NCI-H526 treated with DMSO at 0.1 percent for 48 hours (cell line): ENCODE measurements at places on chromosomes 7 and 10.

GRCh38 chr7:120716307-120716706 lies 141.6 kb downstream of the TSPAN12 start:
- no peak for DNase-seq

GRCh38 chr7:84170646-84171045 lies 23.9 kb downstream of the SEMA3A start:
- DNase-seq, result no peak

DNA sequence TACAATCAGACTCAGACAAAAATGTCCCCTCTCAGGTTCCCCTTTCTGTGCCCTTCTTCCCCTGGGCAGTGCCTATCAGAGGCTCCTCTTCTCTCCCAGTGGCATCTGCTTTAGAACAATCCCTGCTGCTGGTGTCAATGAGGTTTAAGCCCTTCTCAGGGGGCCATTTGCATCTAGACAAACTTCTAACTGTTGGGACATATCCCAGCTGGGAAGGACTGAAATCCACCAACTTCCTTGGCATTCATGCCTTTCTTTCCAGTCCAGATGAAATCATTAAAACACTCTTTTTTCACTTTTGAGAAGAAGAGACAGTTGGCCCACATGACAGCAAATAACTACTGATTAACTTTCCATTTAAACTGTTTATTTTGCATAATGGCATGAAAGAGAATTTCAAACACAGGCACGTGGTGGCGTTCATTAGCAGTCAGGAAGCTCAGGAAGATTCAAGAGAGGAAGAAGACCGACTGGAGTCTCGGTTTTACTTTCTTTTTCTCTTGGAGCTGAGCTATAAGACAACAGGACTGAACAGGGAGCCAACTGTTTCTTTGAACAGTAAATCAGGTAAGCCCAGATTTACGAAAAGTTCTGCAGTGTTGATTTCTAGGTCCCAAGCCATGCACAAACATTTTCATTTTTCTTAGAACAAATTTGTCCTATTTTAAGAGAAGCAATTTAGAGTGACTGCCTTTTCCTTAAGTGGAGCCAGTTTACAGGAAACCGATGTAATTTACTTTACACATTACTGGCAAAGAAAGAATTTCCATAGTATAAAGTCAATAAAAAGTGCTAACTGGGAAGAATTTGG lies at the start of gene GIMAP2:
TSS of gene GIMAP2 (plus strand) at position 488 of the 811 bp plus-strand sequence. CDS start 1,354 bp downstream, outside the sequence.
- DNase-seq, result no peak

GRCh38 chr7:3861386-3861785 lies 560.3 kb downstream of the SDK1 start:
- no peak for DNase-seq

DNA sequence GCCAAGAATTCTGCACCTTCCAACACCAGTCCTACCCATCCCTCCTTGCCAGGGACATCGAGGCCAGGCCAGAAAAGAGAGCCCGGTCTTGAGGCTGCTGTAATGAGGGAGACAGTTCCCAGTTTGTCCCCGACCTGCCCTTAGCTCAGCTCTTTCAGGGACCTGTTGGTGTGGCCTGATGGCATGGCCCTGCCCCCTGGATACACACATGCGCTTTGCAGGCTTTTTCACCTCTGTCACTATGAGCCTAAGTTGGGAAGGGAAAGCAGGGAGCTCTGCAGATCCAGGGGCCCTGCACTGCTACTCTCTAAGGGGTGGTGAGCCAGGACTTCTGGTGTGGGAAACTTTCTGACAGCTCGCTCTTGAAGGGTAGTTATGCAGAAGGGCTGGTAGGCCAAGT lies 2.1 kb downstream of the SCD start:
- no peak for DNase-seq

DNA sequence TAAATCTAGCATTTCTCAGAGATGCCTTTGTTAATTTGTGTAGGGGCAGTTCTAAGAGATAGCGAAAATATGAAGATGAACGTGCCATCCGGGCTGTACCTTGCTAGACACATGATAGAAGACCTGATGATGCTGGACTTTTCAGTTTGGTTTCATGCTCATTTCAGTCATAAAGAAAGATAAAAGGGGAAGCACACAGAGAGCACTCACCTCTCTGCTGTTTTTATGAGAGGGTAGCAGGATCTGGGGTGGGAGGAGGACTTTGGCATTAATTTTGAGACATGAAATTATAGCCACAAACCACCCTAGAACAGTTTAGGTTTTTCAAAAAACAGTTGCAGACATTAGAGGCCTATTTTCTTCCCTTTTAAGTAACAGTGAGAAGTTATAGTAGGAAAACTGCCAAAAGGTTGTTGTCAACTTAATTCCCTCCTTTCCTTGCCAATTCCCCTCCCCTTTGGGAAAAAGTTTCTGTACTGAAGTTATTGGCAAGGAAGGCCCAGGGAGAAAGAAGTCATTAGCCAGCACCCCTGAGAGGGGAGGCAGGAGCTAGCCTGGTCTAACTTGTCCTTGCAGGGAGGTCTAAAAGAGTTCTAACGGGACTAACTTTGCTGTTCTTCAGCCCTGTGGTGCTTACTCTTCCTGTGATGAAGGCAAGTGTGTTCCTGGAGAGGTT lies 2.6 kb downstream of the ST7 start:
- no peak for DNase-seq

GRCh38 chr10:79162861-79163665 lies 94.3 kb downstream of the ZMIZ1 start:
- DNase-seq, result no peak

GRCh38 chr7:25382869-25383268 lies 154.6 kb upstream of the NPVF start:
- no peak for DNase-seq

- no peak for DNase-seq
These were observed 19.4 kb downstream of the OGDH start for GRCh38 chr7:44625526-44626471.

DNA sequence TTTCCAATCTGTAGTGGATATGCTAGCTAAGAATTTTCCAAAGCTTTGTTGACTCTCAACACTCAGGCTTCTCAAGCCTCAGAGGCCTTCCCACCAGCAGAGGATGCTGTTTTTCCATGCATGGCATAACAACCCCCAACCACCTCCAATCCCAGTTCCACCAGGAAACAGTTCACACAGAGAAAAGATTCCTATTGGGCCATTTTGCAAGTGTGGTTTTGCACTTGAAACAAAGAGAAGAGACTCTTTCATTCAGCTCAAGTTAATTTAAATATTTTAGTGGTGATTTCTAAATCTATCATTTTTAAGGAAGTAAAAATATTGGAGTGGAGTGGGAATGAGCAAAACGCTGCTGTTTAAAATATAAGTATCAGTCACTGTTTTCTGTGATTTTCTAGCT lies 105.6 kb upstream of the COL1A2 start:
- DNase-seq, result peak; percentile 51

DNA sequence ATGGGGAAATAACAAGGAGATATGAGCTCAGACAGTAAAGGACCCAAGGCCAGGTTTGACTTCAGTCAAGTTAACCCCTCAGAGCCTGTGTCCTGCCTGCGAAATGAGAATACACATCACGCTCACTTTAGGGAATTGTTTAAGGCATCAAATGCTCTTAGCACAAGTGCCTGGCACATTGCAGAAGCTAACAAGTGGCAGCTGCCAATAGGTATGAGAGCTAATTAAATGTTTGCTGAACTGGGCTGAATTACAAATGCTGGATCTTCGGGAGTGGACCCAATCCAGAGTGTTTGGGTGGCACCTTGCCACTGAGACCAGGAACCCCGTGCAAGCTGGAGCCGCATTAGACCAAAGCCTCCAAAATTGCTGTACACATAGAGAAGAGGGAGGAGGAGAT lies 136.8 kb downstream of the C10orf90 start:
- no peak for DNase-seq

- DNase-seq, result no peak
These were observed 3.2 kb downstream of the IL6 start for GRCh38 chr7:22730066-22730710.

DNA sequence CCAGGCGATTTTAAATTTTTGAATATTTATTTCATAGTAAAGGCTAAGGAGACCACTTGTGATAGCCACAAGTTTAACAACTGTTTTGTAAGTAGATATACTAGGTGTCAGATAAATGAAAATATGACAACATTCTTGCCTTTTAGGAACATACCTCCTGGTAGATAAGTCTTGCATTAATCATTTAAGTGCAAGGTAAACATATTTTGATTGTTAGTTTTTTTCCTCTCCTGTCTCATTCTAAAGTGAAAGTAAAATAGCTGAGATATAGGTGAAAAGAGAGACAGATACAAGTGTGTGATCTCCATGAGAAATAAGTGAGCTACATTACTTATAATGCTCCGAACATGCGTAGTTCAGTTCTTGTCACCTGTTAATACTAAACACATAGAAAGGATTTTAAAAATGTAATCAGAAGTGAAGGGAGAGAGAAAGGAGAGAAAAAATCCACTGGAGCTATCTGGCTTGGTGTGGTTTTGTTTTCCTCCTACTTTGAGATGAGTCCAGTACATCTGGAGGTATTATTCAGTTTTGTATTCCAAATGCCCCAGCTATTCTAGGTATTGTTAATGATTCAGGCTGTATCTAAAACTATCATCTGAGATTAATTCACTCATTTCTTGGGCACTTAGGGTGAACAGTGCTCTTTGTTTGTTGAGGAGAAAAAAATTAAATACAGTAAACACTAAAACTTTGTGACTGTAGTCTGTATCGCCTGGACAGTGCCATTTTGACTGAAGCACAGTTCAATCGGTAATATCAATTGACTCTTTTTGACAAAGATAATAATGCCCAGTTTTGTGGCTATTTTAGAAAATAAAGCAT lies 21.2 kb downstream of the GLCCI1 start:
- DNase-seq, result no peak

GRCh38 chr10:126014309-126014708 lies 117.9 kb downstream of the FANK1 start:
- no peak for DNase-seq

- no peak for DNase-seq
These were observed 131.1 kb upstream of the RSU1 start for GRCh38 chr10:16948361-16948760.

GRCh38 chr10:130747356-130747755 lies 564.2 kb downstream of the TCERG1L start:
- peak; percentile 10 for DNase-seq

GRCh38 chr7:51022821-51023220 lies 240.1 kb upstream of the GRB10 start:
- DNase-seq, result no peak

GRCh38 chr10:96516337-96516736 lies 2.6 kb upstream of the TLL2 start:
- DNase-seq, result no peak

GRCh38 chr7:124269774-124270173 lies 236.9 kb upstream of the TMEM229A start:
- DNase-seq, result no peak

GRCh38 chr7:150620061-150620460 lies 12.1 kb downstream of the GIMAP6 start:
- DNase-seq, result no peak

GRCh38 chr7:157769526-157770215 lies 432.9 kb downstream of the DNAJB6 start:
- DNase-seq, result no peak

- no peak for DNase-seq
These were observed 185.6 kb downstream of the LRMDA start for GRCh38 chr10:75616874-75617478.

- DNase-seq, result no peak
These were observed 56.2 kb downstream of the COL17A1 start for GRCh38 chr10:104029521-104029860.

DNA sequence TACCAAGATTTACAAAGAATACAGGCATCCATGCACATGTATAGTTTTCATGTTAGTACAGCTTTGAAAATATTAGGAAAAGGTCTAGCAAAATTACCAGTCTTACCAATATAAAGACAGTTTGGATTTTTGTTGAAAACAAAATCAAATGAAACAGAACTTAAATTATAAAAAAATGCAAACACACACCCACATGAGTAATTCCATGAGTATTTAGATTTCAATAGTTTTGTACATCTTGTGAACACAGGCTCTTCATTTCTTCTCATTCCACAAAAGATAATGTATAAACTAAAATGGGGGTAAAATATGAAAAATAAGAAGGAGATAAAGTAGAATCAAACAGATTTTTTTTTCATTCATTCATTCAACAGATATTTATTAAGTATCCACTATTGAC lies 682.2 kb upstream of the ANKRD30A start:
- no peak for DNase-seq

GRCh38 chr10:118207470-118208007 lies 134.6 kb downstream of the FAM204A start:
- no peak for DNase-seq

DNA sequence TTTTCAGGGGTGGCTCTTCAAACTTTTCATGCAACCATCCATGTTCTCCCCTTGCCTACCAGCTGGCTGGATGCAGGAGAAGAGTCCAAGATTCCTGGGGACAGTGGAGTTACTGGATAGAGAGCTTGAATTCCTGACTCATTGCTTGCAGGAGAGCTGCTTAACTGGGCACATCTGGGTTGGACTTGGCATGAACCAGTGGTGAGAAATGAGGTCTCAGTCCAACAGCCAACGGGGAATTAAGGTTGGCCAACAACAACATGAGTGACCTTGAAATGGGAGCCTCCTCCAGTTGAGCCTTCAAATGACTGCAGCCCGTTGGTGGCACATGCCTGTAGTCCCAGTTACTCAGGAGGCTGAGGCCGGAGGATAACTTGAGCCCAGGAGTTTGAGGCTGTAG lies 58.1 kb upstream of the OPN4 start:
- no peak for DNase-seq

DNA sequence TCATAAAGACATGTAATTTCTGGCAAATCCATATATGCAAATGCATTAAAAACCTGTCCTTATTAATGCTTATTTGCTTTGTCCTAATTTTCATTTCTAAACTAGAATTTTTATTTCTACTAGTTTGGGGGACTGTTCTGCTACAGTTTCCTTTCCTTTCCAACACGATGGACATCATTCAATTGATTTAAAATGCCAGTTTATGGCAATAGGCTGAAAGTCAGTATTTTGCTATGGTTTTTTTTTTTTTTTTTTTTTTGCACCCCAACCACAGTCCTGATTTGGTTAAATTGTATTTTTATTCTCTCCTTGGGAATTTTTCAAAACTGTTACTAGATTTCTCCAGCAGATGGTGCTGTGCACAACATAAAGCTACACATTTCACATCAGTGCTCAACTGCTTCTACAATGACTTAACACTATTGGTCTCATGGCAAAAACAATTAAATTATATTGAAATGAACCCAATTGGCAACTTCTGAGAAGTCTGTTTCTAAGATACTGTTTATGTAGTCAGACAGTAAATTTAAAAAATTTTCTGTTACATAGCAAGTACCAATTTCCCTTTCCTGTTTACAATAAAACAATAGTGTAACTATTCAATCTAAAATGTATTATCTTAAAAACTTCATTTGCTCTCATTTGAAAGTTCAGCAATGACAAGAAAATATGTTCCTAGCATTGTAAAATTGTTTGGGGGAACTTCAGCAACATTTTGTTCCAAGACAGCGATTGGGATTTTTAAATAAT lies 193.8 kb upstream of the CCDC6 start:
- DNase-seq, result no peak

- no peak for DNase-seq
These were observed 67.2 kb downstream of the FAM107B start for GRCh38 chr10:14707481-14707880.

DNA sequence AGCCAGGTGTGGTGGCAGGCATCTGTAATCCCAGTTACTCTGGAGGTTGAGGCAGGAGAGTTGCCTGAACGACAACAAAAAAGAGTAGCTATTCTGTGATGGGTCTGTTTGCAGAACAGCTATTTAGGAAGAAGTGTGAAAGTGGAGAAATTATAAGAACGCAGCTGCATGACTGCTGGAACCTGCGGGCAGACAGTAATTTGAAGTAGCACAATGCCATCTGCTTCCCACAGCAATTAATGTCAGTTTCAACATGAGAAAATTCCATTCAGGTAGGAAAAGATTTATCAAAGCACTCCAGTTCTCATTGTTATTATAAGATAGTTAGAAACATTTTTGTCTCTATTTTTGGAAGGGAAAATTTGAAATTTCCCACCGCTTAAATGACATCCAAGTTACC lies 21.5 kb downstream of the LAMB1 start:
- DNase-seq, result no peak
